ENCODE measurements at places on chromosomes 7 and 10.

DNA sequence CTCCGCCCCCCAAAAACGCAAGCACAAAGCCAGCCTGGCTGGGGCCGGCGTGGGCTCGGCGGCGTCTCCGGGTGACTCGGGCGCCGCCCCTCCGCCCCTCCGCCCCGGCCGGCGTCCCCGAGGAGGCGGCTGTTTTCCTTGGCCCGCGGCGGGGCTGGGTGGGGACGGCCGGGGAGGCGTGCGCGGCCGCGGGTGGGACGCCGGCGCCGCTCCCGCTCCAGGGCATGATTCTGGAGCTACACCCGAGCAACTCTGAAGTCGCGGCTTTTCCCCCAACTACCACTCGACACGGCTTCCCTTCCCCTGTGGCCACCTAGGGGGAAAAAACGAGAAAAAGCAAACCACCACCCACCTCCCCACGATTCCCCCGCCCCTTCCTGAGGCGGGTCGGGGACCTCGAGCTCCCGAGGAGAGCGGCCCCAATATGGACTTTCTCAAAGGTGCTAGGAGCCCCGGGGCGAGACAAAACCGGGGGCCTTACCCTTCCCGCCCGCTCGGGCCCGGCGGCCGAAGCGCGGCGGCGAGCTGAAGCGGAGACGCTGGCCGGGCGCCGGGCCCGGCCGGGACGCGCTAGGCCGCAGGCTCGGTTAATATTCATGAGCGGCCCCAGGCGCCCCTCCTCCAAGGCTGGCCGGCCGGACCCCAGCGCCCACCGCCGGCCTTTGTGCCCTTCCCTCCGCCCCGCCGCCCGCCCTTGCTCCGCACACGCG, 856 bp downstream of the ARHGAP21 start:
- peak; percentile 23 for DNase-seq

DNA sequence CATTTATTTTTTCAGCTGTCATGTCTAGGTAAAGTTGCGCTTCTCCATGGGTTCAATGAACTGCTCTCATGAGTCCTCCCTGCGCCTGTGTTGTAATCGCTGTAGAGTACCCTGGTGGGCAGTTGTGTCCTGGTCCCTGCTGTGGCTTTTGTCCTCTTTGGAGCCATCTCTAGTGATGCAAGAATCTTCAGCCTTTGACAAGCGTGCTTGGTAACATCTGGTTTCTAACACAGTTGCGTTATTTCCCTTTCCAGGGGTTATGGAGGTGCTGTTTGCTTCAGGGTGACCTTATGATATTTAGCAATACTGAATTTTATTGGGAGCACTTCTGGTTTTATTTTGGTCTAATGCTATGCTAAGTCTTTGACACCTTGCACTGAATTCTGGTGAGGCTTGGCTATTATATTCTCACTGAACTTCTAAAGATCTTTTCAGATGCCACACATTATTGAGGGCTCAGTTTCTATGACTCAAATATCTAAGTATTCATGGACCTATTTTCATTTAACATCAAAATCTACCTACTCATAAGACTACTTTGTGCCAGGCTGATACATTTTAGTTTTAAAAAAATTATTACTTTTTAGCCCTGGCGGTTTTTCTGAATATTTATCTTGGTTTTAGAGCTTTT, 88.6 kb downstream of the FANK1 start:
- DNase-seq, result no peak

DNA sequence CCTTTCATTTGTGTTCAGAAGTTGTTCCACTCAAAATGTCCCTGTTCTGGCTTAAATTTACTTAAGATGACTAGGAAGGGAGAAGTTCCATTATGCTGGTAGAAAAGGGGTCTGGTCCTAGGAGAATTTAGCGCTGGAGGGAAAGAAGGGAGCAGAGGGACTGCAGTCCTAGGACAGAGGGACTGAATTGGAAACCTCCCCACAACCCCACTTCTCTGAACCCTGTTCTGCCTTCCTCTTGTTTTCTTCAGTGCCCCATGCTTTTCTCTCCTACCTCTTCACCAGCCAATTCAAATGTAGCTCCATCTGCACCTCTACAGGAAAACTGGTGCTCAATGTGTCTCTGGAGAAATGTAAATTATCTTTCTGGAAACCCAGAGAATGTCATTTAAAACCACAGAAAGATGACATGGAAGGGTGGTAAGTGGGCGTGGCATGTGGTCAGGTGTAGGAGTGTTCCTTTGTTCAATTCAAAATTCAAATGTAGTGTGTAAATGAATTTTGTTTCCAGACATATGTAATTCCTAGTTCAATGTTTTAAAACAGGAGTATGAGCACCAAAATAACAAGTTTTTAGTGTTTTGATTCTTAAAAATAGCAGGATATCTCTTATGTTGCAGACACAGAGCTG, 24.0 kb upstream of the RHOBTB1 start:
- DNase-seq, result no peak

GRCh38 chr7:51220226-51220625, 96.4 kb downstream of the COBL start:
- DNase-seq, result no peak

GRCh38 chr10:133165556-133166503, 5.8 kb downstream of the KNDC1 start:
- DNase-seq, result no peak

DNA sequence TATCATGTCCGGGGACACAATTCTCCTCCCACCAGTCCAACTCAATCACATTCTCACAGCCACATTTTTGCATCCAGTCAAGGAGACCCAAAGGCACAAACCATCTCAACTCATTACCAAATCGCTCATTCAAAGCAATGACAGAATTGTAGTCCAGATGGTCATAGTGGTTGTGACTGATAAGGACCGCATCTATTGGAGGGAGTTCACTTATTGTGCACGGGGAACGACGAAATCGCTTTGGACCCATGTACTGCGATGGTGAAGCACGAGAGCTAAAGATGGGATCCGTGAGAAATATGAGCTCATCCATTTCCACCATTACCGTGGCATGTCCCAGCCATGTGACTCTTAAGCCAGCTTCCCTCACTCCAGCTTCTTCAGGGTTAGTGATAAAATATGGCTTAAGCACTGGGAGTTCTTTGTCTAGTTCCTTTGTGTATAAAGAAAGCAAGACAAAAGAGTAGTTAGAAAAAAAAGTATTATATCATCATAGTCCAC, 29.1 kb downstream of the NAPEPLD start:
- no peak for DNase-seq

GRCh38 chr10:114908896-114909295, 29.1 kb upstream of the TRUB1 start:
- no peak for DNase-seq

DNA sequence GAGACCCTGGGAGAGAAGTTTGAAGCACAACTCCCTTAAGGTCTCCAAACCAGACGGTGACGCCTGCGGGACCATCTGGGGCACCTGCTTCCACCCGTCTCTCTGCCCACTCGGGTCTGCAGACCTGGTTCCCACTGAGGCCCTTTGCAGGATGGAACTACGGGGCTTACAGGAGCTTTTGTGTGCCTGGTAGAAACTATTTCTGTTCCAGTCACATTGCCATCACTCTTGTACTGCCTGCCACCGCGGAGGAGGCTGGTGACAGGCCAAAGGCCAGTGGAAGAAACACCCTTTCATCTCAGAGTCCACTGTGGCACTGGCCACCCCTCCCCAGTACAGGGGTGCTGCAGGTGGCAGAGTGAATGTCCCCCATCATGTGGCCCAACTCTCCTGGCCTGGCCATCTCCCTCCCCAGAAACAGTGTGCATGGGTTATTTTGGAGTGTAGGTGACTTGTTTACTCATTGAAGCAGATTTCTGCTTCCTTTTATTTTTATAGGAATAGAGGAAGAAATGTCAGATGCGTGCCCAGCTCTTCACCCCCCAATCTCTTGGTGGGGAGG, 10.8 kb downstream of the SERPINE1 start:
- DNase-seq, result no peak

- DNase-seq, result no peak
These were observed 14.2 kb upstream of the GTF2IRD1 start for GRCh38 chr7:74439541-74439940.

DNA sequence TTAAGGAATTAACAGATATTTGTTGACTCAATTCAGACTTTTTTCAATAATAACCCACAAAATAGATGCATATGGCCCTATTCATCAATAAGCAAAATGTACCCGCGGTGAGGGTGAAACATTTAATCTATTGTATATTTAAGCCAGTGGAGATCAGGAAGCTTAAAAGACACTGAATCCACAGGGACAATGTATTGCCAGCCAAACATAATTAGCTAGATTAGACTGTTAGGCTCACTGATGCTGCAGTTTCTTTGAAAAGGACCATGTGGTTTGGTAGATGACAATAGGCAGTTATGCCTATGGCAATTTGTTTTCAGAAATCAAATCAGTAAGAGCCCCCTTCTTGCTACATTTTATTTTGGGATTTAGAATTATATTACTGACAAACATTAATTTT, 87.3 kb upstream of the PLXDC2 start:
- DNase-seq, result no peak

GRCh38 chr7:122746948-122747347, 44.2 kb upstream of the RNF148 start:
- DNase-seq, result no peak

DNA sequence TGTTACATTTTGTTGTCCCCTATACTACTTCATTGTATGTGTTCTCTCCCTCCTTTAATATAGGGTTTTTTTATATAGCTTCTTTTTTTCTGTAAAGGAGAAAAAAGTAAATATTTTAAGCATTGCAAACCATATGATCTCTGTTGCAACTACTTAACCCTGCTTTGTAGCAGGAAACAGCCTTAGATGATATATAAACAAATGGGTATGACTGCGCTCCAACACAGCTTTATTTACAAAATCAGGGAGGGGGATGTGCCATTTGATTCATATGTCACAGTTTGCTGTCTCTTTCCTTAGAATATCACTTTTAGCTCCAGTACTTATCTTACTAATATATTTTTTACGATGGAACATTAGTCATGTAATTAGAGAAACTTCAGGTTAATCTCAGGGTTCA, 155.2 kb upstream of the GNAI1 start:
- no peak for DNase-seq

DNA sequence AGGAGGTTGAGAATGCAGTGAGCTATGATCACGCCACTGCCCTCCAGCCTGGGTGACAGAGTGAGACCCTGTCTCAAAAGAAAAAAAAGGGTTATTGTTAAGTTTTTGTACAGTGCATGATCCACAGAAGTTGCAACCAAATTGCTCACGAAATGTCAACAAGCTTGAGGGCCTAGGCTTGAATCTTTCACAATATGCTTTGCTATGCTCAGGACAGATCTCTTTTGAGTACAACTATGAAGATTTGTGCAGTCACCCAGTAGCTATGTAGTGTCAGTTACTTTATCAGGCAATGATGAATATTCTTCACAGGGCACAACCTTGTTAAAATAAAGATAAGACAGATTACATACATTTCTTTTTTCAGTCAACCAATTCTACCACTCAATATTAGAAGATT, 109.2 kb downstream of the PRTFDC1 start:
- DNase-seq, result no peak

GRCh38 chr7:55527307-55527706, 45.0 kb downstream of the VOPP1 start:
- no peak for DNase-seq

DNA sequence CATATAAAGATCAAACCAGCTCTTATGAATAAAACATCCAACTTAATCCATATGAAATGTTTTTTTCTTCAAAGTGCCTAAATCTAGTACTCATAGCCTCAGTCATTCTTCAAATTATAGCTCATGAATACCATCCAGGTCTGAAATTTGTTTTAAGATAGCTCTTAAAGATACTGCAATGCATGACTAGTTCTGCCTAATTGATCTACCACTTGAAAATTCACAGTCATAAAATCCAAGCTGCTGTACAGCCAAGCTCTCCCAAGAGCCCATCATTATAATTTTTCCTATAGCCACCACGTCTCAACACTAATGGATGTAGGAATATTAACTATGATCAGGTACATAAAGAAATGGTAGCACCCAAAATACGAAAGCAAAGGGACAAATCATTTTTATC, 87.9 kb upstream of the RNF148 start:
- DNase-seq, result no peak

DNA sequence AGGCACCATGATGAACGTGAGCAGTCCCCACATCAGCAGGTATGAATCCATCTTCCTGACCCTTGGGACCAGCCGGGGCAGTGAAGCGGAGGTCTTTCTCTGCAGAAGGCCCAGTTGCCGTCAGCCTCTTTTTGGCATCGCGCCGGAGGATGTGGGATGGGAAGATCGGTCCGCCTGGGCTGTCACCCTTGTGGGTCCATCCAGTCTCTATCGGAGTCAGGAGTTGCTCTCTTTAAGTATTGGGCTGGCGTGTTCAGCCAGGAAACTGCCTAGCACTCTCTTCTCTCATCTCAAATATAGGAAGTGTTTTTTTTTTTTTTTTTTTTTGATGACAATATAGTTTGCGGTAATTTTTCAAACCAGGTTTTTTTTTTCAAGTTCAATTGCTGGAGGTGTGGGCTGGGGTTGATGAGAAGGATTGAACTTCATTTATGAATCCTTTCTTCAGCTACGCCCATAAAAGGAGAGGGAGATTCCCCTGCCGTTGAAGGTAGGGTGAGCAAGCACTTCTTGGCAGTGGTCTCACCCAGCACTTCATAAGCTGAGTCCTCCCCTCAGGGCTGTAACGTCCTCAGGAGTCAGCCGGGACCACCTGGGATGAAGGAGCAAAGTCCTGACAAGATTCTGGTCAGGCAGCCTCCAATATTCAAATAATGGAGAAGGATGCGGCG, at the start of gene IL2RA:
IL2RA (minus strand) TSS at position 267 of the 671 bp plus-strand sequence; CDS start at position 51, 216 bp downstream.
- no peak for DNase-seq

- DNase-seq, result no peak
These were observed 76.3 kb upstream of the ABCB5 start for GRCh38 chr7:20539201-20539600.

DNA sequence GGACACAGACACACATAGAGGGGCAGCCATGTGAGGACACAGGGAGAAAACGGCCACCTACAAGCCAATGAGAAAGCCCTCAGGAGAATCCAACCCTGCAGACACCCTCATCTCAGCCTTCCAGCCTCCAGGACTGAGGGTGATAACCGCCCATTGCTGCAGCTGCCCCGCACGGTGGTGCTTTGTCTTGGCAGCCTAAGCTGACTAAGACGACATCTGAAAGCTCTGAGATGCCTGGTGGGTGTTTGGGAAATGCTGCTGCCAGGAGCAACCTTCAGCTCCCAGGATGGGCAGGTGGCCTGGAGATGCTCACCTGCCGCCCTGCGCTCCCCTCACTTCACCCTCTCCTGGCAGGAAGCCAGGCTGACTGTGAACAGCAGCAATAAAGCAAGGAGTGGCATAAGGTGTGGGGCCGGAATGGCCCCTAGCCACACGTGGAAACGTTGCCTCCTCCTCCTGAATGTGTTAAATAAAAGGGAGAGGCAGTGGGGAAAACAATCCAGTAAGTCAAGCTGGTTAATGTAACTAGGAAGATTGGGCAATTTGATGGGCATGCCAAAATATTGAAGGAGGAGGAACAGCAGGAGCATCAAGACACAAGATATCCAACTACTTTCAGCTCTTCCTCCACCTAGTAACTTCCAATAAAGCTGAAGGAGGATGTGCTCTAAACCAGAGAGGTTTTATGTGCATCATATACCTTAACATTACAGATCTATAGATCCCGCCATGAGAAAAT, 121.5 kb downstream of the TNS3 start:
- no peak for DNase-seq
